Large intestine (tissue), 12 donors: ENCODE measurements at places on chromosomes 11 and 22. TPM values are rescaled to one million over a fixed set of nuclear protein-coding genes. Genes with fewer than 3 reads are reported as not detected.
A peak's percentile ranks its signal among the peaks of the same experiment; 100 is the strongest.

DNA sequence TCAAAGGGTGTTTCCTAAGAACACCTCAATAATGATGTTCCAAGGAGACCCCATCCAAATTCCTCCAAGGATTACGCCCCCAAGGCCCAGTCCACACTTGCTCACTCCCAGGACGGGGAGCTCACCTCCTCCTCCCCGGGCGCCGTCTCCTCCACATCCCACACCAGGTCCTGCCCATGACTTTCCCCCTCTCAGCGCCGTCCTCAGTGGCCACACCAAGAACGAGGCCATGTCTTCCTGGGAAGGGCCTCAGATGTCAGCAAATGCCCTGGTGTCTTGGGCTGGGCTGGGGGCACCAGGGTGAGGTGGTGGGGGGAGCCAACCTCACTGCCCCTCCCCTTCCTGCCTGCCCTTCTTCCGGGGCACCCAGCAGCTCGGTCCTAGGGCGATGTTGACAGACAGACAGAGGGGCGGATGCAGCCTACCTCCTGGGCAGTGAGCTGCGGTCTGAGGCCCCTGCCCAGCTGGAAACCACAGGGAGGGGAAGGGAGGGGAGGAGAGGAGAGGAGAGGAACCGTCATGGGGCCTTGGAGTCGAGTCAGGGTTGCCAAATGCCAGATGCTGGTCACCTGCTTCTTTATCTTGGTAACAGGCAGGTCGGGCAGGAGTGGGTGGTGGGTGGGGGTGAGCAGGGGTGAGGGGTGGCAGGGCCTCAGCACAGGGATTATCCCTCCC is at the start of the genes C11orf21 and TSPAN32:
TSS of gene C11orf21 (minus strand) at position 288 of the 675 bp plus-strand sequence. CDS start at position 178, 110 bp downstream.
TSS of gene TSPAN32 (plus strand) at position 383 of the 675 bp plus-strand sequence. CDS start at position 520, 137 bp downstream.
- DNase-seq: peak; percentile 56

DNA sequence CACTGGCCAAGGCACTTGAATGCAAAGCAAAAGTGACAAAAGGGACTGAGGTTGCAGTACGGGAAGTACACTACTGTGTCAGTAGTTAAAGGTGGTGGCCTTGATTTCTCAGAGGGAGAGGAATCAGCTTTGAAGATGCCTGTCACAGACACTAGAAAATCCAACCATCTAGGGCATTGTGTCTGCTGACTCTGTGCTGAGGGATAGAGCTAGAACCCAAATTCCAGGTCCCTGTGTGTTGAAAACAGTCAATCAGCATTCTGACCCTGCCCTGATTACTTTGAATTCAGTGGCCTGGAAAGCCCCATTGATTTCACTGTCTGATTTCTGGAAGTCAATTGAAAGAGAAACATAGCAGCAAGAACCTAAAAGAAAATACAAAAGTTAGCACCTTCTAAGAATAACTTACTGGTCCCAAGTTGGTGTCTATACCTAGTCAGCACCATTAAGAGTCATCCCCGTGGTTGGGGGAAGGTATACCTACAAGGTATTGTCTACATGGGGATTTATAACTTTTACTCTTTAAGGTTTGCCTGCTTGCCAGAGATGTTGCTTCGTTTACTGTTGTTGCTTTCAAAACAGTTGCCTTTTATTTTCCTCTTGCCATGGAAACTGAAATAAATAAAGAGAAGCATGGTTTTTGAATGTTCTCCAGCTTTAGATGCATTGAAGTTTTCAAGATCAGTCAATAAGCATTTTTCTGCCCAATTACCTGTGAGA is 97.3 kb downstream of the PDHX start:
- DNase-seq: no peak

The FIBIN gene
- polyA plus RNA-seq: 14.5 TPM

The HBE1 gene
- 5.6 TPM for polyA plus RNA-seq

The BTBD18 gene
- 0.09 TPM for polyA plus RNA-seq

DNA sequence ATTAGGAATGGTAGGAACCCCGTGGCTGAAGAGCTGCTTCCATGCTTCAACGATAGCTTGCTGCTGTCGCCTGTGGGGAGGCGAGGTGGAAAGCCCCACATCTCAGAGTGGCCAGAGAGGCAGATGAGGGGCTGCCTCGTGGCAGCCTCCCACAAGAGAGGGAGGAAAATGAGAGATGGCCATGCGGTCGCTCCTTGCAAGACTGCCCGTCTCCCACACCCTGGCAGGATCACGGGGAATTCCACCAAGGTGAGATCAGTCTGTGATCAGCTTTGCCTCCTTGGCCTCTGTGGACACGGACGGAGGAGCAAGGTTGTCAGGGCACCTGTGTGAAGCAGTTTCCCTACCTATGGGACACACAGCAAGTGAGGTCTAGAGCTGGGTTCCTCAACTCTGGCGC is 3.0 kb downstream of the CRYBA4 start:
- no peak for DNase-seq

- DNase-seq: no peak
These were observed 8.2 kb downstream of the CREBZF start for GRCh38 chr11:85656777-85657176.

DNA sequence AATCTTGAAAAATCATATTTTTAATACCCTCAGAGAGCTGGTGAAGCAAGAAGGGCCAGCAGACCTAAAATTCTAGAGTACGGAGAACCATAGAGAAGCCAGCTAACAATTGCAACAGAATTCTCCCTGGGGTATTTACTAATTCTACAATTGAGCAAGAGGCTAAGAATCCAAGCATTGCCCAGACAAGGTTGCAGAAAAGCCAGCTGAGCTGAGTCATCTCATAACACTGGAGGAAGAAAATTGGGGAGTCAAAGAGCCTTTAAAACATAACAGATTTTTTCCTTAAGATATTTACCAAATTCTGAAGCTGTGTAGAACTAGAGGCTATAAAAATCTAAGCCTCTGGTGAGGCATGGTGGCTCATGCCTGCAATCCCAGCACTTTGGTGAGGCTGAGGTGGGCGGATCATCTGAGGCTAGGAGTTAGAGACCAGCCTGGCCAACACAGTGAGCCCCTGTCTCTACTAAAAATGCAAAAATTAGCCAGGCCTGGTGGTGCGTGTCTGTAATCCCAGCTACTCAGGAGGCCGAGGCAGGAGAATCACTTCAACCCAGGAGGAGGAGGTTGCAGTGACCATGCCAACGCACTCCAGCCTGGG is 13.6 kb upstream of the TMEM216 start:
- DNase-seq: no peak
